Fibroblast of skin of back (primary cell): ENCODE measurements at places on chromosomes 12 and 14.

DNA sequence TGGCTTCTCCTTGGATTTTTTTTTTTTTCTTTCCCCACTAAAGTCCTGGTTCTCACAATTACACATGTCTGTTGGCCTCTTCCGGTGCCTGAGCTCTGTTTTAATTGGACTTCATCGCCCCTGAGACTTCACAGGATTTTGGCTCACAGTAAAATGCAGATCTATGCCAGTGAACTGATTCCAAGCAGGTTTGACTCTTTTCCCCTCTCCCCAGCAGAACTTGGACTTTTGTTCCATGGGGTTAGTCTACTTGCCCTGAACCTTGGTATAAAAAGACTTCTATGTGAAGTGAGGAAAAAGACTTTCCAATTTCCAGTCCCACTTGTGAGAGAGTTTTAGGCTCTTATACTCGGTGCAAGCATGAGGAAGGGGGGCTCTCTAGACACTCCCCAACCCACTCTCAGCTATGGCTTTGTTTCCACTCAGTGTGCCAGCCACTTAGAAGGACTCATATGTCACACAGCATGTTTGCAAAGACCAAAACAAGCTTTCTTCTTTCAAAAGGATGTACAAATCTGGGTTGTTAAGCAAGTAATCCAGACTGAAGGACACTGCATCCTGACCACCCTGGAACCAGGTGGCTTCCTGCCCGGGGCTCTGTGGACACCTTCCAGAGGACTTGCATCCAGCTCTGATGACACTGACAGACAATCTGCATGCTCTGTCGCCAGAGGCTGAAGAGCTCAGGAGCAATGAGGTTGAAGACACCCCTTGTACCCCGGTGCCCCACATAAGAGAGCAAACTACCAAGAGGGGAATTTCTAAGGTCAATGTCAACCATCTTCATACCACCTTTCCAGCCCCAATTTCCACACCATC is 221.9 kb upstream of the EGLN3 start:
- no peak for DNase-seq

DNA sequence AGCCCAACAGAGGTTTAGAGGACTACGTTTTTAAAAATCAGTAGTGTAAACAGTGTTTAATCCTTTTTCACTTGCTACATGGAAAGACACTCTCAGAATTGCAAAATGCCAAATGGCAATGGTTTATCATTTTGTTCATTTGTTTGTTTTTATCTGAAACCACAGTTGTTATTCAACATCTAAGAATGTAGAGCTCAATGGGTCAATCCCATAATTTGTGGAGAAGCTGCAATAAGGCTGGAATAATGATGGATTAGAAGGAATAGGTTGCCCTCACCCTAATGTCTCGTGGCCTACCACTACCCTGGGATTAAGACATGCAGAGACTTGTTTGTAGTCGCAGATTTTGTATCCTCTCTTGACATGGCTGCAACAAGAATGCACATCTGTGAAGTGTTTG is 115.7 kb downstream of the LLPH start:
- peak; percentile 51 for DNase-seq

- peak; percentile 95 for DNase-seq
These were observed 81.6 kb upstream of the MED13L start for GRCh38 chr12:116358893-116359761.

GRCh38 chr14:35944847-35945246 is 118.7 kb downstream of the BRMS1L start:
- DNase-seq: peak; percentile 9

DNA sequence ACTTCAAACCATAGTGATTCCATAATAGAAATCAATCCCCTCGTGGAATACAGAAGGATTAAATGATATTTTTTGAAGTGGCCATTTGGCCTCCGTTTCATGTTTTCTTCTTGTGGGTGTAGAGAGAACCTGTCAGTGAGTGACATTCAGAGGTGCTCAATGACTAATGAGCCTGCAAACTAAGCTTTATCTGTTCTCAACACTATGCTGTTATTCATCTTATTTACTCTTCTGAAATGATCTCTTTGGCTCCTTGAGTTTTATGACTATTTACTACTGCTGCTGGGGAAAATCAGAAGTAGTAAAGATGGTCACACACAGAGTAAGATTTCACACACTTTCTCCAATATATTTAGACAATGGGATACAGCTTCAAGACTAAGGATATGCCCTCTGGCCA is 30.4 kb downstream of the ATP2B1 start:
- DNase-seq: no peak
